Mammary epithelial cell (primary cell): ENCODE measurements at places on chromosomes 5 and 9.
A peak's percentile ranks its signal among the peaks of the same experiment; 100 is the strongest.

DNA sequence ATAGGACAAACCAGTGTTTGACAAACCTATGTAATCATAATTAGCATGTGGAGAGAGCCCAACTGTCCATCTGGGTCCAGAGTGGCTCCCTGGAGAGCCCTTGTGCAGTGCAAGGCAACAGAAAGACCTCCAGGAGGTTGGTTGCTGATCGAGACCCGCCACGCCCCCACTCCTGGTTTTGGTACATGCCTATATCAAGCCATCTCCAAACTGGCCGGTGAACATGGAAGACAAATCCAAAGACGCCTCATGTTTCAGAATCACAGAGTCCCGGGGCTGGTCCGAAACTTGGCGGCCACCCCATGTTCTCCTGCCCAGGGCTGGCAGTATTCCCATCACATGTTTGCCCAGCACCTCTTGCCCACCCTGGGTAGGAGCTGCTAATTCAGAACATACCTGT, 140.2 kb downstream of the PAX5 start:
- DNase-seq: no peak

DNA sequence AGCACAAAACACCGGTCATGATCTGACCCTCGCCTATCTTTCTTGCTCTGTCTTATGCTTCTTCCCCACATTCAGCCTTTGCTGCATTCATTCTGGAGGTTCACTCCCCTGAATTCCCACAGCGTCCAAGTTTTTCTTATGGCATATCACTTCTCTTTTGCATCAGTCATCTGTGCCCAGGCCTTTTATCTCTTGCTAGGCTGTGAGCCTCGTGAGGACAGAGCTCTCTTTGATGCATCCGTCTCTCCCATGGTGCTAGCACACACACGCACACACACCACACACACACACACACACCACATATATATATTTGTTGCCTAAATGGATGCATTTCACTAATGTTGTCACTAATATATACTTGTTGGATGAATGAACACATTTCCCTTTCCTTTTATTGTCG, 45.8 kb upstream of the ATG10 start:
- DNase-seq: no peak

DNA sequence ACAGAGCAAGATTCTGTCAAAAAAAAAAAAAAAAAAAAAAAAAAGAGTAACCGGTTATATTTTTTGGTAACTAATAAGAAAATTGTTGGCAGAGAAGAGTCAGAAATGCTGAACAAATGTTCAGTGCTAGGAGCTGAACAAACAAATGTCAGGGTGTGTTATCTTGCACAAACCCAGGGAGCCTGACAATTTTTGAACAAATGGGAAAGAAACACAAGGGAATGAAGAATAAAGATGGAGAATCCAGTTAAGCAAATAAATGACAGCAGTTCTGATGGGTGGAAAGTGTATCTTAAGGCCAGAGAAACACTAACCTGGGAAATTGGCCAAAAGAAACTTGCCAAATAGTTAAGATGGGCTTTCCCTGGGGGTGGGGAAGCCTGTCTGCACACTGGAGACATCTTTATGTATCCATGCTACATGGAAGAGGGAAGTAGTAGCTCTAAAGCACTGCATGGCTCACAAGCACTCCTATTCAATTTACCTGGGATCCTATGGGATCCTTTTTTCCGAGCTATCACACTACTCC, 23.7 kb downstream of the KLHL3 start:
- DNase-seq: no peak

- DNase-seq: no peak
These were observed 211.1 kb downstream of the NR3C1 start for GRCh38 chr5:143192191-143192900.

- DNase-seq: no peak
These were observed 9.7 kb downstream of the FNIP1 start for GRCh38 chr5:131786900-131787692.

DNA sequence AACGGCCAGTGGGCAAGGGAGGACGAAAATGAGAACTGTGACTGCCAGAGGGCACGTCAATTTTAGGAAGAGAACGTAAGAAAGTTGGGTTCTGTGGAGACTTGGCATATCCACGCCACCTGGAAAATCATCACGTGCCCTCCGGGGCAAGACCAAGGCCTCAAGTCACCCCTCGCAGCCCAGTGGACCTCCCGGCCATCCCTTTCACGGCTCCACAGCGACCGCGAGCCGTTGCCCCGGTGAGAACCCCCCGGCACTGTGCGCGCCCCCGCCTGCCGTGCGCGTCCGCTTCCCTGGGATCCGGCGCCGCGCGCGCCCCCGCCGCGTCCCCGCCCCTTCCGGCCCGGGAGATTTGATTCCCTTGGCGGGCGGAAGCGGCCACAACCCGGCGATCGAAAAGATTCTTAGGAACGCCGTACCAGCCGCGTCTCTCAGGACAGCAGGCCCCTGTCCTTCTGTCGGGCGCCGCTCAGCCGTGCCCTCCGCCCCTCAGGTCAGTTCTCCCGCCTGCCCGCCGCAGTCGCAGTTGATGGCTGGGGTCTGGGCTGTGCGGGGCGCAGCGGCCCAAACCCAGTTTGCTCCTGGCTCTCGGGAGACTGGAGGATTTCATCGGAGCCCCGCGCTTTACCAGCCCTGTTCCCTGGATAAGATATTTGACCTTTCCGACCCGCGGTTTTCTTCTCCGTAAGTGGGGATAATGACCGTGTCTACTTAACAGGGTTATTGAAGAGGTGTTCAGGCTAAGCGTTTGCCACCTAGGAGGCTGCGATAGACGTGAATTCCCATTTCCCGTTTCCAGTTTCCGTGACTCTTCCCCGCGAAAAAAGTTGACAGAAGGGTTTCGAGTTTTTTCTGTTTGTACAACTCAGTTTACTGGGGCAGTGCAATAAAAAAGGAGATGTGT, at the start of gene MELK:
MELK (plus strand) TSS at position 381 of the 904 bp plus-strand sequence. CDS start 8,787 bp downstream, outside the sequence.
- DNase-seq: peak; percentile 79

DNA sequence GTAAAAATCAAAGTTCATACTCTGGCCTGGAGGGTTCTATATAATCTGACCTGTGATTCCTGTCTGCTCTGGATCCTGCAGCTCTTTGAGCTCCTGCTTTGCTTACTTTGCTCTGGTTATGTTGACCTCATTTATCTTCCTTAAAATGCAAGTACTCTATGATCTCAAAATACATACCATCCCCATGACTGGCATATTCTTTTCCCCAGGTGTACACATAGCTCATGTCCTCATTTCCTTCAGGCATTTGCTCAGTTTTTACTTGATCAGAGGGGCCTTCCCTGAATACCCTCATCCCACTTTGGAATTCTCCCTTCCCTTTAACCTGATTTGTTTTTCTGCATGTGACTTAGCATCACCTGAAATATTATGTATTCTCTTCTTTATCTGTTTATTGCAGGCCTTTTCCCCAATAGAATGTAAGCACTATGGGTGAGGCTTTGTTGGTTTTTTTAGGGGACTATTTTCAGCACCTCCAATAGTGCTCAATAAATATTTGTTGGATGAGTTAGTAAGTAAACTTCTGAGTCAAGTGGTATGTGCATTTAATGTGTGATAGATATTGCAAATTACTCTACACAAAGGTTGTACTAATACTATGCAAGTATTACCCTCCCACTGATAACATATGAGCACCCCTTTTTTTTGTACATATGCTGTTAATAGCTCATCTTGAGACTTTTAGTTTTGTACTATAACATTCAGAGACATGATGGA, 211.5 kb downstream of the NMUR2 start:
- no peak for DNase-seq

DNA sequence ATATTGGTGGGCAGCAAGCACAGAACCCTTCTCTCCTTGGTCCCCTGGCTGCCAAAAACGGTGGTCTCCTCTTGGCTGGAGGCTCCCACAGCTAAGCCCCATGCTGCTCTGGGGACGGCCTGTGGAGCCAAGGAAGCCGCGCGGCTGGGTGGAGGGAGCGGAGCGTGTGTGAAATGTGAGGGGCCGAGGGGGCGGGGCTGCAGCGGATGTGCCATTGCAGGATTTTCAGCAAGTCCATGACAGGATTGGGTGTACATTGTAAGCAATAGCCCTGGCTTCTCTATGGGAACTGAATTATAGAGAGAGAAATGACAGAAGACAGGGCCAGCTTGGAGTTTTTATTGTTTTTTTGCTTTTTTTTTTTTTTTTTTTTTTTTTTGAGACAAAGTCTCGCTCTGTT, 336.5 kb downstream of the DIRAS2 start:
- DNase-seq: no peak

DNA sequence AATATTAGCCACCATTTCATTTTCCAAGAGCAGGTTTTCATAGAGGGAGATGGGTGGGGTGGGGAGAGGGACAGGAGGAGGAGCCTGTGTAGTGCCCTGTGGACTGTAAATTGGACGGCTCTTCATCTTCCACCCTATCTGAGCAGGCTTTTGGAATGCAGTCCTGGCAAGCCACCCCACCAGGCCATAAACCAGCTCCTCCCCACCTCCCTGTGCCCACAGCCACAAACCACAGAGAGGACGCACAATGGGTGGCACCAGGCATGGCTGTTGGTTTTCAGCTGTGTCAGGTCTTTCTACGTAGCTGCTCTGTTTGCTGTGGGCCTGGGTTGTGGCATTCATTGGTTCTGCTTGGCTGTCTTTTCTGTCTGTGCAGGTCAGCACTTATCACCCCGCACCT, 58.0 kb downstream of the PLAC8L1 start:
- DNase-seq: peak; percentile 43

- no peak for DNase-seq
These were observed 888.0 kb upstream of the PTPRD start for GRCh38 chr9:11500780-11501179.

- no peak for DNase-seq
These were observed 12.8 kb upstream of the ZFP62 start for GRCh38 chr5:180873615-180874520.

DNA sequence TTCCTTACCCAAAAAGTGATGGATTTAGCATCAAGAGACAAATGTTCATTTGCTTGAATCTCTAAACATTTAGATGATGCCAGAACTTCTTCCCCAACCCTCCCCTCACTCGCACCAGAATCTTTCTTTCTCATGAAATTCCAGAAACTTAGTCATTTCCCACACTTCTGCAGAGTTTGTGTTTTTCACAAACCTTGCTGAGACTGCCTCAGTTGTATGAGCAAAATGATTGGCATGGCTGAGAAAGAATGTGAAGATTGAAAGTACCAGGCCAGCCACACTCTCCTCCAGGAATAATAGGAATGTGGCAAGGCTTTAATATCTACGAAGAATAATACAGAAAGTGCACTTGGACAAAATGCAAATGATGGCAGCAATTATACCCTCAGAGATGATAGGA, 428.3 kb upstream of the CDH6 start:
- no peak for DNase-seq

- no peak for DNase-seq
These were observed 241.7 kb downstream of the DOCK8 start for GRCh38 chr9:456365-456764.

GRCh38 chr9:127950513-127951289, 13.0 kb upstream of the DPM2 start:
- DNase-seq: peak; percentile 47

- no peak for DNase-seq
These were observed 388.2 kb upstream of the WWC1 start for GRCh38 chr5:167903243-167903642.

DNA sequence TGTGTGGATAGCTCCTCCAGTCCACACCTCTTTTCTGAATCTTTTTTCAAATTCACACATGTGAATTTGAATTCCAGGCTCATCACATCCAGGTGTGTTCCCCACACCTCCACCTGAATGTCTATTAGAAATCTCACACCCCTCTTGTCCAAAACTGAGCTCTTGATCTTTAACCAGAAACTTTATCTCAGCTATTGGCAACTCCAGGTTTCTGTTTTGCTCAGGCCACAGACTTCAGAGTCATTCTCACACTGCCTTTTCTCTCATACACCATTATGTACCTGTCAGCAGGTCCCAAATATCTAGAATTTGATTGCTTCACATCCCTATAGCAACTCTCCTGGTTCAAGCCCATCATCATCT, 11.6 kb downstream of the NIPSNAP3B start:
- DNase-seq: no peak

DNA sequence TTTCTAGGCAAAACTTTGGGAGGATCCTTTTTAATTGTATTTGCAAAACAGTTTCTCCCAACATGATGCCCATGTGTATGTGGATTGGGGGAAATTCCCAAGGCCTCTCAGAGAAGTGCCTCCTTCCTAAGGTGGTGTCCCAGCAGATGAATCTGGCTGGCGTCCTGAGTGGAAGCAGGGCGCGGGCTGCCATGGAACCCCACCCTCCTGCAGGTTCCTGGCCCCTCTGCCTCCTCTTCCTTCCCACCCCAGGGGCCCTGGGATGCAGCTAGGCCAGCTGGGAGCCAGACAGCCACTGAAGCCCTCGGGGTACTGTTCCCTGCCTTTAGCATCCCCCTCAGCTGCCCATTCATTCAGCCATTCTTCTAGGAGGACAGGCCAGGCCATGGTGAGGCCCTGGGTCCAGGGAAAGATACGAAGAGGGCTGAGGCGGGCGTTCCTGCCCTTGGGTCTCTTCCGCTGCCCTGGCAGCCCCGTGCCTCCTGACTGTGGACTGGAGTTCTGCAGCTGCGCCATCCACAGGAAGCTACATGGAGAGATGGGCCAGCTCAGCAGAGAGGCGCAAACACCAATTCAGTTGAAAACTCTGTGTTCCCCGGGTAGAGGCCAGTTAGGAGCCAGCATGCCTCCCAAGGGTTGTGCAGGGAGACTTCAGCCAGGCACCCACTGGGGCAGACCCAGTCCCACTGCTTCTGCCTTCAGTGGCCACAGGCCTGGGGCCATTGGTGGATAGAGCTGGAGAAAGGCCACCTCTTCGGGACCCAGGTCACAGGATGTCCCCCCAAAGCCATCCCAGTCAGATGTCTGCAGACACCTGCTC, 36.5 kb downstream of the ADAMTS2 start:
- DNase-seq: no peak

- no peak for DNase-seq
These were observed 126.7 kb downstream of the MACROH2A1 start for GRCh38 chr5:135272311-135272805.

DNA sequence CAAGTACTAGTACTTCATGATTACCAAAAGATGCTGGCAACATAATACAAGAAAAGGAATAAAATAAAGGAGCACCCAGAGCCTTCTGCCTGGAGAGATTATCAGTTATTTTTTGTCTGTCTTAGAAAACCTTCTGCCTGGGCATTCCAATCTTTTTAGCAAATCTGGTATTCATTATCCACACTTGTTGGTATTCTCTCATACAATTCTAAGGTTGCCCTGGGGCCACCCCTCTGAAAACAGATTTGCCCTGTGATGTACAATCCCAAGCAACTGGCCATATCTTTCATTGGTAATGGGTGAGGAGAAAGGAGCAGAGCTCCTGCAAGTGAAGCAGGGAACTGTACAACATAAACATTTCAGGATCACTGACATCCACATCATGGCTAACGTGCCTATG, 47.8 kb downstream of the WDR41 start:
- no peak for DNase-seq

GRCh38 chr5:138033386-138033808, 518 bp upstream of the FAM13B start:
- no peak for DNase-seq

DNA sequence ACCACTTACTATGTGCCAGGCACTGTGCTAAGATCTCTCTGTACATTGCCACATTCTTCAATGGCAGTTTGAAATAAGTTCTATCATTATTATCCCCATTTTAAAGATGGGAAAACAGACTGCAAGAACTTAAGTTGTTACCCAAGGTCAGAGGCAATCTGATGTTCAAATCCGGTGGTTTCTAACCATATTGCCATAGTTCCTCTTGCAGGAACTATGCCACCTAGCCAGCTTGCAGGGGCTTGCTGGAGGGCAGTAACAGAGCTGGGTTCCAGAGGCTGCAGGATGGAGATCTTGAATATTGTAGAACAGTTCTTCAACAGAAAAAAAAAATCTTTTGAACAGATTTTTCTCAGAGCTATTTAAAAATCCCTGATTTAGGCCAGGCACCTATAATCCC, 71.8 kb upstream of the TNFAIP8 start:
- DNase-seq: no peak
